ENCODE measurements at places on chromosomes 5 and 9.

GRCh38 chr9:38006163-38006562 is 62.9 kb downstream of the SHB start:
- no peak for DNase-seq

- DNase-seq, result no peak
These were observed 161.9 kb upstream of the GAS1 start for GRCh38 chr9:87109231-87109631.

- DNase-seq, result peak; percentile 81
These were observed 144.5 kb downstream of the GAPVD1 start for GRCh38 chr9:125405938-125406809.

- peak; percentile 67 for DNase-seq
These were observed 85.5 kb downstream of the ANXA1 start for GRCh38 chr9:73237140-73237539.

- DNase-seq, result no peak
These were observed 94.1 kb upstream of the LIFR start for GRCh38 chr5:38650540-38650939.

- no peak for DNase-seq
These were observed 652.6 kb upstream of the KLF4 start for GRCh38 chr9:108142142-108142503.

DNA sequence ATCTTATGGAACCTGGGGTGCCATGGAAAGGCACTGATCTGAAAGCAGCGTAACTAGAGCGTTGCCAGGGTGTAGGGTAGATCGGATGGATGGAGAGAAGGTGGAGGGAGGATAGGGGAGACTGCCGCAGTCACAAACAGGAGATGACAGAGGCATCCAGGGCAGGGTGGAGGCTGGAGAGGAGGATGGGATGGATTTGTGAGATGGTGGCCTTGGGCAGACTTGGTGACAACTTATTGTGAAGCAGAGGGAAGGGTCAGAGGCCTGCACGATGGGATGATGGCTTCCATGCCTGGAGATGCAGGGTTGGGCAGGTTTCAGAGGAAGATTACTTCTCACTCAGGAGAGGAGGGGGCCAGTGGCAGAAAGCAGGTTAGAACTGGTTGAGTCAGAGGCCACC is 2.4 kb downstream of the GLIPR2 start:
- DNase-seq, result no peak

DNA sequence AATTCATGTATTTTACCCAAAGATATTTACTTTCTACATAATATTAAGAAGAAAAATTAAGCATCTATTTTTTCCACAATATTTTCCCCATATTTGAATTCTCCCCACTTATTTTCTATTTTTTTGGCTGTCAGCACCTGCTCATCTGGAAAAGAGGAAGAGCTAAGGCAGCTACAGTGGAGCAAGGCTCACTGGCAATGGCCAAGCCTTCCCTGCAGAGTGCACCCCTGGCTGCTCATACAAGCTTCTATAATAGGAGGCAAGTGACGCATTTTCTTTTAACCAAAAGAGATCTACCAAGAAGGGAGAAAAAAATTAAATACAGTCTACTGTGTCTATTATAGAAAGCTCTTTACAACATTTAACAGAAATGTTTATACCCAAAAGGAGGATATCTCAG is 72.5 kb downstream of the AUH start:
- no peak for DNase-seq

GRCh38 chr9:130739081-130739480 is 45.5 kb downstream of the EXOSC2 start:
- DNase-seq, result no peak

Measured in suppressor macrophage treated with lipopolysaccharide for 1 hour (primary cell).